Karpas-422 (cell line): ENCODE measurements at places on chromosomes 5 and 9.
A peak's percentile ranks its signal among the peaks of the same experiment; 100 is the strongest.

DNA sequence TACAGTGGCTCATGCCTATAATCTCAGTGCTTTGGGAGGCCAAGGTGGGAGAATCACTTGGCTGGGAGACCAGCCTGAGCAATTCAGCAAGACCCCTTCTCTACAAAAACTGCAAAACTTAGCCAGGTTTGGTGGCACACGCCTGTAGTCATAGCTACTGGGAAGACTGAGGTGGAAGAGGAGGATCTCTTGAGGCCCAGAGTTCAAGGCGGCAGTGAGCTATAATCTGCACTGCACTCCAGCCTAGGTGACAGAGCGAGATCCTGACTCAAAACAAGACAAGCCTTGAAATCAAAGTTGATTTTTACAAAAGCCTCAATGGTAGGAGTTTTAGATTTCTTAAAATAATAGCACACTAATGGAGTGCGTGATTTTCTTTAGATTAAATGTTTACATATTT, 14.6 kb downstream of the UBE2D2 start:
- DNase-seq: no peak

DNA sequence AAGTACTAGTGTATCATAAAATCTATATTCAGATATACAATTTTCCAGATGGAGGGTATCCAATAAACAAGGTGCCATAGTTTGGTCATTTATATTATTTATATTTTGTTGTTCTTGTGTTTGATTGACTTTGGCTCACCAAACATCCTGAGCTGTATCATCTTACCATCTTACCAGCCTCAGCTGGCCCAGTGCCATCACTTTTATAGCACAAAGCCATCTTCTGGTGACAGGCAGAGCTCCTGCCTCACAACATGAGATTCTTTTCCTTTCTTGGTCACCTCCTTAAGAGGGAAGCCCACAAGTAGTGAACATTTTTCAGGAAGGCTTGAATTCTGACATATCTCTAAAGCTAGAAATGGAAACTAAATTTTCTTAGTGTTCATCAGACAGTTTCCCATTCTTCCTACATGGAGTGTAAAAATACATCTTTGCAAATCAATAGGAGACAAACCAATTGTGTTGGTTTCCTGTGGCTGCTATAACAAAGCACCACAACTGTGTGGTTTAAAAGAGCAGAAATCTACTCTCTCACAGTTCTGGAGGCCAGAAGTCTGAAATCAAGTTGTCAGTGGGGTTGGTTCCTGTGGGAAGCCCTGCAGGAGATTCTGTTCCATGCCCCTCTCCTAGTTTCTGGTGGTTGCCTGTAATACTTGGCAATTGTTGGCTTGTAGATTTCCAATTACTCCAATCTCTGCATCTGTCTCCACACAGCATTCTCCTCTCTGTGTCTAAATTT, 341.8 kb downstream of the MAN2A1 start:
- no peak for DNase-seq

- no peak for DNase-seq
These were observed 539.3 kb downstream of the PDE4D start for GRCh38 chr5:59354274-59354673.

DNA sequence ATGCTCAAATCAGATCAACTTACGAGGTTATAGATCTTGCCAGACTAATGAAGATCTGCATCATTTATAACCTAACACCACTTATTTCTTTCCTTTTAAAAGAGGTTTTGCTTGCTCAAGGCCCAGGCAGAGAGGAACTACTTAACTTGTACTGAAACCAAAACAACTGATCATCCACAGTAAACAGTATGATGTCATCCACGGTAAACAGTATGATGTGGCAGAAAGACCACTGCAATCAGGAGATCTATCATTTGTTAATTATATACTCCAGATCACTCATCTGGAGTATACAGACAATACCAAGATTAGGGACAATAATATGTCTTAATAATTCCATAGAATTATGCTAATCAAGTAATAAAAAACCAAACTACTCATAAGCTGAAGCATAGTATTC, 116.8 kb downstream of the ADAMTS6 start:
- no peak for DNase-seq

- DNase-seq: no peak
These were observed 41.2 kb upstream of the PTGS1 start for GRCh38 chr9:122329597-122329996.

DNA sequence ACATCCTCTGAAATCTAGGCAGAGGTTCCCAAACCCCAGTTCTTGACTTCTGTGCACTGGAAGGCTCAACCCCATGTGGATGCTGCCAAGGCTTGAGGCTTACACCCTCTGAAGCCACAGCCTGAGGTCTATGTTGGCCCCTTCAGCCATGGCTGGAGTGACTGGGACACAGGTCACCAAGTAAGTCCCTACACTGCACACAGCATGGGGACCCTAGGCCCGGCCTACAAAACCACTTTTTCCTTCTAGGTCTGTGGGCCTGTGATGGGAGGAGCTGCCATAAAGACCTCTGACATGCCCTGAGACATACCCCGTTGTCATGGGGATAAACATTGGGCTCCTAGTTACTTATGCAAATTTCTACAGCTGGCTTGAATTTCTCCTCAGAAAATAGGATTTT, 418.8 kb upstream of the CCNH start:
- DNase-seq: no peak

GRCh38 chr5:176941951-176942350, 42.8 kb upstream of the HK3 start:
- no peak for DNase-seq

- no peak for DNase-seq
These were observed 114.5 kb downstream of the PALM2AKAP2 start for GRCh38 chr9:109894473-109894872.

GRCh38 chr9:19286634-19287188, 56.2 kb downstream of the DENND4C start:
- no peak for DNase-seq

DNA sequence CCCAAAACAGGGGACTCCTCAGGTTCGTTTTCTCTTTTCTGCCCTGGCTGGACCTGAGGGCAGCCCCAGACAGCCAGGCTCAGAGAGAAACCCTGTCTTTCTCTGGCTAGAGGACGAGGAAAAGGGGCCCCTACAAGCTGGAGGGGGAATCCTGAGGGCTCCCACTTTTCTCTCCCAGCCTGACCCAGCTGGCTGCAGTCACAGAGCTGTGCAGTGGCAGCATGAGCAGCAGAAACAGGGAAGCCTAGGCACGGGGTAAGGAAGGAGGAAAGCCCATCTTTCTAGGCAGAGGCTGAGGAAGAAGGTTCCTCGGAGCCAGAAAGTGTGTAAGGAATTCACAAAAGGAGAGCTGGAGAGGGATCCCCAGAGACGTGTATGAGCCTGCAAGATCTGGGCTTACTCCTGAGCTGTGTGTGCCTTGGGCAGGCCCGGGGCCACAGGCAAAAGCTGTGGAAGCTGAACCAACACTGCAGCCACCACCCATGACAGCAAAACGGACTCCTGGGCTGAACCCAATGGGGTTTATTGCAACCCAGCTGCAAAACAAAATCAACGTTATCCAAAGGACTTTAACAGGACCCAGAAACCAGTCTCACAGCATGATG, 16.2 kb downstream of the CAMSAP1 start:
- DNase-seq: no peak

- DNase-seq: peak; percentile 58
These were observed 7.0 kb upstream of the SUB1 start for GRCh38 chr5:32578363-32578762.

- no peak for DNase-seq
These were observed 8.1 kb downstream of the TTC23L start for GRCh38 chr5:34847056-34847455.

- DNase-seq: no peak
These were observed 49.5 kb upstream of the TYRP1 start for GRCh38 chr9:12643686-12644085.

GRCh38 chr5:5619546-5619945, 197.1 kb downstream of the ICE1 start:
- DNase-seq: no peak

- no peak for DNase-seq
These were observed 697 bp downstream of the SLC1A1 start for GRCh38 chr9:4490705-4491625.

GRCh38 chr9:111691672-111692329, 30.4 kb downstream of the GNG10 start:
- DNase-seq: peak; percentile 72

DNA sequence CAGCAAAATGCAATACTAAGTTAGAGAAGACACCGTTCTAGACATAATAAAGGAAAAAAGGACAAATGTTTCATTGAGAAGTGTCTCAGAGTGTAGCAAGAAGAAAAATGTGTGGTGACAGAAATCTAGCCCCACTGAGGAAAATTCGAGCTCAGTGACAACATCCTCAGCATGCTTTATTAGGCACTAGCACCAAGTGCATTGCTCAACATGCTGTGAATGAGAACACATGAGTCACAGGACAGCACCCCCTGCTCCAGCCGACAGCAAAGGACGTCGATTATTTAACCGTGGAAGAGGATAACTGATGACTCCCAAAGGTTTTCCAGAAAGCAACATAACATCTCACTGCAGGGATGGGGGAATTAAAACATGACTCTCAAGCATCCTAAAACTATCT, 182.7 kb downstream of the GNAQ start:
- DNase-seq: no peak

DNA sequence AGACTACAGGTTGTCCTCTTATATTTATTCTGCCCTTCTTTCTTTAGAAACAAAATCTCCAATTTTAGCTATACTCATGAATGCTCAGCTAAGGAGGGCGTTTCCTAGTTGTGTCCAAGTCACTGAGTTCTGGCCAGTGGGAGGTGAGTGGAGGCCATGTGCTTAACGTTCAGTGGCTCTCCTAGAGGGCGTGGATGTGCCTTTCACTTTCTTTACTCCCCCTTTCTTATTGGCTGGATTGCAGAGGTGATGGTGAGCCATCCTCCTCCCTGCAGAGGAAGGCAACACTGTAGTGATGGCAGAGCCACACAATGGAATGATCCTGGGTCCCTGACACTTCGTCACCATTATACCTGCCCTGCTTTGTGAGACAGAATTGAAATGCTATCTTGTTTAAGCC, 54.6 kb downstream of the ALG2 start:
- DNase-seq: peak; percentile 48

DNA sequence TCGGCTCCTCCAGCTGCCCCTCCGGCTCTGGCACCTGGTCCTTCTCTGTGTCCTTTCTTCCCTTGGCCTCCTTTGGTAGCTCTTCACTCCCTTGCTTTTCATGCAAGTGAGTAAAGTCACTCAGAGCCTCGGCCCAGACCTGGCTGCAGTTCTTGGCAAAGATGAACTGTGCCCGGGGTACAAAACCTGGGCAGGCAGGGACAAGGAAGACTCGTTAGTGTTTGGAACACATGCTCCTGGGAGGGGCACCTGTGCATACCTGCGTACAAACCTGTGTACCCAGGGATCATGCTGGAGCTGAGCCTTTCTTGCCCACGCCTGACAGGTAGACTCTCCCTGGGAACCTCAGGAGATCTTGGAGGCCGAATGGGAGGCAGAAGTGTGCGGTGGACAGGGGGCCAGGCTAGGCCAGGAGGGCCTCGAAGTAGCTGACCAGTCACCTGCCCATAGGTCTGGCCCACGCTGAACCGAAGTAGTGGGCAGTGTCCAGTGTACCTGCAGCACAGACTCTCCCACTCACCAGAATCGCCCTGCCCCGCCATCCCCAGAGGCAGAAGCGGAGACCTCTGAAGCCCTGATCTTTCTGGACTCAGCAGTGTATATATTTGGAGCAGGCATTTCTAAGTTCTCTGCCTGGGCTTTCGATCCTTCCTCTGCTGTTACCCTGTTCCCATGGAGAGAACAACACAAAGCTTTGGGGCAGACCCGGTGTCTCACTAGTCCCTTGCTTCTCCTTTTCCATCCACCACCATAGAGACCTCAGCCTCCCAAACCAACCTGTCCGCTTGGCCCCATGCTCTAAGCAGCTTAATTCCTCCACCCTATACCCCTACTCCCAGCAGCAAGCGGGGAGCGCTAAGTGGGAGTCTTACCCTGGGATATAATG, 41.9 kb upstream of the TESK1 start:
- DNase-seq: no peak

DNA sequence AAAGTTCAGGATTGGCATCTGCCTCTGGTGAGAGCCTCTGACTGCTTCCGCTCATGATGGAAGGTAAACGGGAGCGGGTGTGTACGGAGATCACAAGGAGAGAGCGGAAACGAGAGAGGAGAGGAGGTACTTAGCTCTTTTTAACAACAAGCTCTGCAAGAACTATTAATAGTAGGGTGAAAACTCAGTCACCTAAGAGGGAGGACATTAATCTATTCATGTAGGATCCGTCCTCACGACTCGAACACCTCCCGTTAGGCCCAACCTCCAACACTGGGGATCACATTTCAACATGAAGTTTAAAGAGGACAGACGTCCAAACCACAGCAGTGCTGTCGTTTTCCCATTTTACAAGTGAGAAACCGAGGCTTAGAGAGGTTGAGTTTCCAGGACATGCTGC, 173.7 kb downstream of the SLC28A3 start:
- DNase-seq: no peak

- no peak for DNase-seq
These were observed 780.5 kb upstream of the ZNF608 start for GRCh38 chr5:125526966-125527365.

- DNase-seq: peak; percentile 74
These were observed 879 bp upstream of the UBQLN1 start for GRCh38 chr9:83708515-83709158.

GRCh38 chr5:147348046-147348445, 113.2 kb downstream of the STK32A start:
- no peak for DNase-seq

DNA sequence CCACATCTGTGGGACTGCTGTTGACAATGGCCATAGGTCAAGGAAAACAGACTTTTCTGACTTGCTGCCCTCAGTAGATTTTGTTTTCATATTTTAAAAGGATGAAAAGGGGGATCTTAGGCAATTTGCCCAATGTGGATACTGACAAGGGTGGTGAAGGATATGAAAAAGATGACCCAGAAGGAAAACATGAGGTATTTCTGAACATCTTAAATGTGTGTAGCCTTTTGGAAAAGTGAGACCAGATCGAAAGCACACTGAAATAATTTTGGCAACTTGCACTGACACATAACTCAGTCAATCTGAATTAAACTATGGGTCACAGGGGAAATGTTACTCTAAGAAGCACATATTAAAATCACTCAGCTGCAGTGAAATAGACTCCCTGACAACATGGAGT, 1793.0 kb upstream of the ACO1 start:
- DNase-seq: no peak

GRCh38 chr5:153985498-153985897, 53.2 kb downstream of the FAM114A2 start:
- DNase-seq: no peak

DNA sequence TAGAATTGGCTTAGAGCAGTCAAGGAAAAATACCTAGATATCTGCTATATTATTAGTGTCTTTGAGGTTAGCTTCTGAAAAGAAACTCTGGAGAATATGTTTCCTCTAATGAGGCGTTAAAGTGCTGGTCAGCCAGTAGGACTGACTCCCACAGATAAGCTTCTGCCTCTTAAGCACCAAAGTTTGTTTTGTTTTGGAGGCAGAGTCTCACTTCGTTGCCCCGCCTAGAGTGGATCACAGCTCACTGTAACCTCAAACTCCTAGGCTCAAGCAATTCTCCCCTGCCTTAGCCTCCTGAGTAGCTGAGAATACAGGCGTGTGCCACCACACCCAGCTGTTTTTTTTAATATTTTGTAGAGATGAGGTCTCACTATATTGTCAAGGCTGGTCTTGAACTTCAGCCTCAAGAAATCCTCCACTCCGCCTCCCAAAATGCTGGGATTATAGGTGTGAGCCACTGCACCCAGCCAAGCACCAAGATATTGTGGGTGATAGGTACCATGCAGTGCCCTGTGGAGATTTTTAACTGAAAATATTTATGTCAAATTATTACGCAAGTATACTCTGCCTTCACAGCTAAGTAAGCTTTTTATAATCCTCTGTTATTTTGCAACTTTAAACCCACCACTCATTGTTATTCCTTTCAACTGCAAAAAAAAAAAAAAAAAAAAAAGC, 24.7 kb upstream of the TMEM171 start:
- DNase-seq: no peak

GRCh38 chr5:83368319-83368718, 103.2 kb upstream of the VCAN start:
- no peak for DNase-seq
